ENCODE measurements at places on chromosomes 12 and 14.

DNA sequence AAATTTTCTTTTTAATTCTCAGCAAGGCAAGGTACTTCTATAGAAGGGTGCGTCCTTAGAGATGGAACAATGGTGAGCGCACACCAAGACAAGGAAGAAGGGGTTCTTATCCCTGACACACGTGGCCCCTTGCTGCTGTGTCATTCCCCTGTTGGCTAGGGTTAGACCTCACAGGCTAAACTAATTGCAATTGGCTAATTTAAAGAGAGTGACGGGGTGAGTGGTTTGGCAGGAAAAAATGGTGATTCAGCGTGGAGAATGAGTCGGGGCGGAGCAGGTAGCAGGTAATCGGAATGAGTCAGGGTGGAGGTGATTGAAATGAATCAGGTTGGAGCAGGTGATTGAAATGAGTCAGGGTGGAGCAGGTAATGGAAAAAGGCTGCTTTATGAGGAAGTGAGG, 36.3 kb upstream of the HECTD1 start:
- no peak for DNase-seq

DNA sequence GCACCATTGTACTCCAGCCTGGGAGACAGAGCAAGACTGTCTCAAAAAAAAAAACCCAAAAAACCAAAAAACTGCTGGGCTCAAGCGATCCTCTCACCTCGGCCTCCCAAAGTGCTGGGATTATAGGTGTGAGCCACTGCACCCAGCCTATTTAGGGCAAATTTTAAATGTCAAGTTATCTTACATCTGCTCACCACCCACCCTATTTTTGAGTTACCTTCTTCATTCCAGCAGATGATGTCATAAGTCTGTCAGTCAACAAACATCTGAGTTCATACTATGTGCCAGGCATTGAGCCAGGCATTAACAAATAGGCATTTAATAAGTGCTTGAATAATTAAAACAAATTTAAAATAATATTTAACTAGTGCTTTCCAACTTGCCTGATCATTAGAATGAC, 21.5 kb downstream of the BATF start:
- no peak for DNase-seq

GRCh38 chr12:47837190-47838171, 17.8 kb upstream of the HDAC7 start:
- peak; percentile 70 for DNase-seq

DNA sequence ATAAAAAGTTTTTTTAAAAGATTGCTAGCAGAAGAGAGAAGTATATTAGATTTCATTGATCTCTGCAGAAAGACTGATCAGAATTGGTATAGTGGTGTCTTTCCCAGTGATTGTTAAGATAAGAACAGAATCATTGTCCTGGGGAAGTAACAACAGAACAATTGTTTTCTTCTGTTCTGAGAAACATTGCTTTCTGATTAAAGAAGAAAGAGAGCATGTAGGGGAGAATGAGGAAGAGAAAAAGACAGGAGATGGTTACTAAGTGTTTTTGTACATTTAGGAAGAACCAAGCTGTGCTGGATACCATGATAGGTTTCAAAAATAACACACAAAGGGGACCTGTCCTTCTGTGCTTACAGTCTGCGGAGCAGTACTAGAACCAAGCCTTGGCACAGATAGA, 5.0 kb downstream of the USP30 start:
- DNase-seq = no peak

DNA sequence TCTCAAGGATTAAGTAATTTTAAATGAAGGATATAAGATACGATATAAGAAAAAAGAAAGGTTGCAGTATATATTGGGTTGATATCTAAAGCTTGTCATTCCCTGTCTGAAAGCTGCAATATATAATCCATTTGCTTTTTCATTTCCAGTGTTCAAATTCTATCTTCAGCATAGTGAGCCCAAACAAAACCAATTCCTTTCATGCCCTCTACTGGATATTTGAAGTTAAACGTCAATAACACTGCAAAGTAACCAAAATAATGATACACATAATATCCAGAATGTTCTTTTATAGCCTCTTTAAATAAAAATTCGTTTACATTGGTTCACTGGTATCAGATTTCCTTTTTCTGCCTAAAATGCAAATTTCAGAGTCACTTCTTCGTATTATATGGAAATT, 64.5 kb upstream of the DAAM1 start:
- no peak for DNase-seq

GRCh38 chr14:97336816-97337215, 539.6 kb downstream of the VRK1 start:
- DNase-seq = no peak

DNA sequence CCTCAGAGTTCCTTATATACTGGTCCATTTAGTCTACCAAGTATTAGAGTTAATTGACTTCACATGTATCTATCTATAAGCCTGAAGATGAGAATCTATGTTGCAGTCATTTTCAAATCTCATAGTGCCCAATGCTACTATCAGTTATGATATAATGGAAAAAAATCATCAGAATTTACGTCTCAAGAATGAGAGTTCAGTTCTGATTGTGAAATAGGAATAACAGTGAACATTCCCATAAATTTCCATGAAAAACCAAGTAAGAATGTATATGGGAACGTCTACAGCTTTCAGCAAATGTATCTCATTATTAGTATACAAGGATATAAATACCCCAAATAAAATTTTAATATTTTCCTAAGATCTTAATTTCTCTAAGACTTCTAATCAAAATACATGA, 77.2 kb downstream of the PPP1R12A start:
- no peak for DNase-seq

- no peak for DNase-seq
These were observed 1.3 kb upstream of the ANKRD9 start for GRCh38 chr14:102510616-102511520.

GRCh38 chr12:131487388-131488124, 223.3 kb upstream of the SFSWAP start:
- peak; percentile 79 for DNase-seq

DNA sequence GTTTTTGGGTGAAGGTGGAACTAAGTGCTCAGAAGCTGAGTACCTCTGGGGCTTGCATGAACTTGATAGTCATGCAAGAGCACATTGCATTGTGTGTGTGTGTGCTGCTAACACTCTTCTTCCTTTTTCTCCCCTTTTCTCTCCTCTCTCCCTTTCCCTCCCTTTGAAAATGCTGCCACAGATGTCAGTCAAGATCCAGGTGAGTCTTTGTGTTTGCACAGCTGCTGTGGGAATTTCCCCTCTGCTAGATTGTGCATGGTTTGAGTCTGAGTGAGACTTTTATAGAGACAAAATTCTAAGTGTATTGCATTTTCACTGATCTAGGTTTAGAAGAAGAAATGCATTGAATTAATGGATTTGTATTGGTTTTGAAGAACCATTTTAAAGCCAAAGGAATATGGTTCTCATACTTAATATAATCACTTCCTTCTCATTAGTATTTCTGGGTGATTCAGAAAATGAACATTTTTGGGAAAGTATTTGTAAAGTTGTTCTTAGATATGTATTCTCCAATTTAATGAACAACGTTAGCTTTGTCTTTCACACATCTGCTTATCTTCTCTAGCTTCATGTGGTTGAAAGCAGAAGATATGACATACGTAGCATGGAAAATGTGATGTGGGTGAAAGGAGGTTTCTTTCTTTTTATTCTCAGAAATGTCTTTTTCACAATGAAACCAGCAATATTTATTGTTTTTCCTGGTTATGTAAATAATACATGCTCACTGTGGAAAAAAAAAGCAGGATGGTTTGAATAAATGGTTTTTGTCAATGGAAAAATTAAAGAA, 108.5 kb downstream of the NRXN3 start:
- no peak for DNase-seq
